NCI-H1930 (cell line): ENCODE measurements at places on chromosomes 16 and 17.

DNA sequence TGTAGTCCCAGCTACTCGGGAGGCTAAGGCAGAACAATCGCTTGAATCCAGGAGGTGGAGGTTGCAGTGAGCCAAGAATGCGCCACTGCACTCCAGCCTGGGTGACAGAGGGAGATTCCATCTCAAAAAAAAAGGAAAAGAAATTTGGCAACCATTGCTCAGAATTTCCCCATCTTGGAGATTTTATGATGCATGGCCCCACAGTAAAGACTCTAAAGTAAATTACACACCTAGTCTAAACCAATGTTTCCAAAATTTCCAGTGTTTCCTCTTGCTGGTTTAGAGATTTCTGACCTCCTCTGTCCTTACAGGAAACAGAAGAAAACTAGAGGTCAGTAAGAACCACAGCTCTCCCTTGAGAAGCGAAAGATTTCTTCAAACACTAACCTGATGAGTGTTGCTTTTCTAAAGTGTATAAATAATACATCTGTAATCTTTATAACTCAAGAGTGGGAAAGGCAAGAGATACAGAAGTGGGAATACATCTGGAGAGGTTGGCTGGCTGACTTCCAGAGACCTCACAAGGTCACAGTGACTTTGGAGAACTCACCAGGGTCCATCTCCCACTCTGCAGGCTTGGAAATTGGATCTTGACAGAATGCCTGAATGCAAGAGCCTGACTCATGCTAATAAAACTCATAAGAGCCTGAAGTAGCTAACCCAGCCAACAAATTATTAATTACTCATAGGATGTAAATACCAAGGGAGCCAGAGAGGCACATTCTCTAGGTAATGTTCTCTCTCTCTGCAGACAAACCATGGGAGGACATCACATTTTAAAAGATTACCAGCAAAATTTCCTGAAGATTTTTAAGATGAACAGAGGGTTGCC, 8.8 kb downstream of the ADAT1 start:
- no peak for DNase-seq

DNA sequence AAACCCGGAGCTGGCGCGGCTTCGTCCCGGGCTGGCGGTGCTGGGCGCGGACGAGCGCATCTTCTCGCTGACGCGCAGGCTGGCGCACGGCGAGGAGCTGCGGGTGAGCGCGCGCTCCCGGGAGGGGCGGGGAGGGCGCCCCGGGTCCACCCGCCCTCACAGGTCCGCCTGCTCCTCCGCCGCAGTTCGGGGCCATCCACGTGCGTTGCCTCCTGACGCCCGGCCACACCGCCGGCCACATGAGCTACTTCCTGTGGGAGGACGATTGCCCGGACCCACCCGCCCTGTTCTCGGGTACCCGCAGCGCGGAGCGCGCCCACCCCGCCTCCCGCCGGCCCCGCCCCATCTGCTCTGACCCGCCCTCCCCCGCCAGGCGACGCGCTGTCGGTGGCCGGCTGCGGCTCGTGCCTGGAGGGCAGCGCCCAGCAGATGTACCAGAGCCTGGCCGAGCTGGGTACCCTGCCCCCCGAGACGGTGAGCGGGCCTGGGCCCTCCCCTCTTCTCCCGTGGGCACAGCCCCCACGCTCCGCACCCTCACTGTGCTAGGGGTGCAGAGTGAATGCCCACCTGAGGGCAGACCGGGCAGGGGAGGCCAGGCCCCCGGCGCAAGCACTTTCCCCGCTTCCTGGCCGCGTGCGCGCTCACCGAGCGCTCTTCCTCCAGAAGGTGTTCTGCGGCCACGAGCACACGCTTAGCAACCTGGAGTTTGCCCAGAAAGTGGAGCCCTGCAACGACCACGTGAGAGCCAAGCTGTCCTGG, 1.4 kb downstream of the HAGHL start:
- peak; percentile 68 for DNase-seq

GRCh38 chr17:34445101-34445500, 82.1 kb upstream of the CCL1 start:
- no peak for DNase-seq

DNA sequence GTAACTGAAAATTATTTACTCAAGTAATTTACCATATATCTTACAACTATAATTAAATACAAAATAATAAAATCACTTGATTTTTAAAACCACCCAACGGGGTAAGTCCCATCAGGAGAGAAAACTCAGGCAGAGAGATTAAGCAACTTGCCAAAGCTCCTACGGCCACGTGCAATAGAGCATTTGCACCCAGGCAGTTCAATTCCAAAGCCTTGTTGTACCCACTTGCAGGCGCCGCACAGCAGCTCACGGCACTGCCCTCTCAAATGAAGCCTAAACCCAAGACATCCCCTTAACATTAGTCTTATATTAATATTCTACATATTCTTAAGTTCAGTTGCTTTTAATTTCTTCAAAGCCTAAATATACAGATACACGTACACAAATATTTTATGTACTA, 75.7 kb downstream of the SPAG9 start:
- DNase-seq: no peak
